Esophagus squamous epithelium (tissue), 5 donors: ENCODE measurements at places on chromosomes 2 and 18. TPM values are rescaled to one million over a fixed set of nuclear protein-coding genes. Genes with fewer than 3 reads are reported as not detected.

- no peak for DNase-seq
Measured at GRCh38 chr2:241110607-241111439, 8.7 kb upstream of the MTERF4 start.

GRCh38 chr2:240241572-240241971, 101.1 kb upstream of the OTOS start:
- DNase-seq: no peak

GRCh38 chr2:19500126-19500525, 141.7 kb upstream of the OSR1 start:
- no peak for DNase-seq

DNA sequence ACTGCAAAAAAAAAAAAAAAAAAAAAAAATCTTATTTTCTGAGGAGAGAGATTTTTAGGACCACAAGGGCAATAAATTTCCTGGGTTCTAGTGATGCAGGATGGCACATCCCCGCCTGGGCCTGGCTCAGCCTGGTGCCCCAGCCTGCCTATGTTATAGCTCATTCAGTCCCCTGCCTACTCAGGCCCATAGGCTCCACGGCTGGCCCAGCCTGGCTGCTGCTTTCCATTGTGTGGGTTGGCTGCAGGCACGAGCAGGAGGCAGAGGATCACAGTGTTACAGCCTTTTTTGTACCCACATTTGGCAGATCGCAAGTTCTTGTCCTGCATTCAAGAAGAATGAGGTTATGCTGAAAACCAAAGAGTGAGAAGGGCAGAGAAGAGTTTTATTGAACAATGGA, 2.8 kb upstream of the SULT6B1 start:
- no peak for DNase-seq

- DNase-seq: no peak
Measured at GRCh38 chr2:29223851-29224692, 108.9 kb downstream of the CLIP4 start.

DNA sequence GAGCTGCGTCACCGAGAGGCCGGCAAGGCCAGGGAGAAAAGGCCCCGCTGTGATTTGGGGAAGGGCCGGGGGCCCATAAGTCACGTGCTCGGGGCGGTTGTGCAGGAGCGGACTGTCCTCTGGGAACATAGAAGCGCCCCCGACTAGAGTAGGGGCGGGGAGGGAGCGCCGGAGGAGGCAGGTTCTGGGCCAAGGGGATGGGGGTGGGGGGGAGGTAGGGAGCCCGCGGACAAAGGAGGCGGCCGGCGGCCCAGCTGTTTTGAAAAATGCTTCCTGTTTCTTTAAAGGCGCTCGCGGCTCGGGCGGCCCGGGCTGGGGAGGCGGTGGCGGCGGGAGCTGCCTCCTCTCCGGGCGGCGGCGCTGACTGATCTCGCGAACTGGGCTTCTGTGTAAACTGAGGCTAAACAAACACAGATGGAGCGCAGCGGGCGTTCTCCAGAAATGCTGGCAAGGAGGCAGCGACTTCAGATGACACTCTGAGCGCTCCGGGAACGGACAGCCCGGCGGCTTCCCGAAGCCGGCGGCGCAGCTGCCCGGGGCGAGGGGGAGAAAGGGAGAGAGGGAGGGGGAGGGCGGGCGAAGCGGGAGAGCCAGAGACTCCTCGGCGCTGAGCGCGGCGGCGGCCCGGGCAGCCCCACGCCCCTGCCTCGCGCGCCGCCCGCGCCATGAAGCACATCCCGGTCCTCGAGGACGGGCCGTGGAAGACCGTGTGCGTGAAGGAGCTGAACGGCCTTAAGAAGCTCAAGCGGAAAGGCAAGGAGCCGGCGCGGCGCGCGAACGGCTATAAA, at the start of gene ATOH8:
TSS of gene ATOH8 (plus strand) at position 467 of the 788 bp plus-strand sequence. CDS start at position 666, 199 bp downstream.
- DNase-seq: no peak

DNA sequence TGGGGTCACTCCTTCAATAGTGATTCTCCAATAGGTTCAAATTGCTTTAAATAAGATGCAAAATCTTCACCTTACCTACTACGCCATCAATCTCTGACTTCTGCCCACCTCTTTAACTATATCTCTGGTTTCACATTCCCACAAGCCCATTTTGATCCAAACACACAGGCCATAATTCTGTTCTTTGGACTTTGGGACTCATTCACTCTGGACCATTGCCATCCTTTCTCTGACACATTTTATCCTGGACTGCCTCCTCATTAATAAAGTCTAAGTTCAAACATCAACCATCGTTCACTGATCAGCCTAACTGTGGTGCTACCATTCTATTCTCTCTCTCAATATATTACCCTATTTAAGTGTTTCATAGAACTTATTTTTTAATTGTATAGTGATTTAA, 332.2 kb downstream of the GALNT13 start:
- no peak for DNase-seq

GRCh38 chr2:85302121-85302520, 25.7 kb downstream of the TGOLN2 start:
- no peak for DNase-seq

DNA sequence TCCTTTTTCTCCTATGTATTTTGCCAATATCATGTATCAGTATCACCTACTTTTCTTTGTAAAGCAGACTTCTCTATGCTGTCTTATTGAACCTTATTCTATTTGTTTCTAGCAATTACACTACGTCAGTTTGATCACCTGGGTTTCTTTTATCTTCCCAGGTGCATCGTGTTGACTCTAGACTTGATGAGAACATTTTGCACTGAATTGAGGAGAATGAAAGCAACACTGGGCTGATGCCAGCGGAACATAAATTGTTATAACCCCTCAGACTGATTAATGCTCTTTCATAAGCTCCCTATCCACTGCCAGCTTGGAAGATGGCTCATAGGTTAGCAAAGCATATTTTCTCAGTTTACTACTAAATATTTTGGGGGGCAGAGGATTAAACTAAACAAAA, 140.6 kb downstream of the EPHA4 start:
- DNase-seq: no peak

DNA sequence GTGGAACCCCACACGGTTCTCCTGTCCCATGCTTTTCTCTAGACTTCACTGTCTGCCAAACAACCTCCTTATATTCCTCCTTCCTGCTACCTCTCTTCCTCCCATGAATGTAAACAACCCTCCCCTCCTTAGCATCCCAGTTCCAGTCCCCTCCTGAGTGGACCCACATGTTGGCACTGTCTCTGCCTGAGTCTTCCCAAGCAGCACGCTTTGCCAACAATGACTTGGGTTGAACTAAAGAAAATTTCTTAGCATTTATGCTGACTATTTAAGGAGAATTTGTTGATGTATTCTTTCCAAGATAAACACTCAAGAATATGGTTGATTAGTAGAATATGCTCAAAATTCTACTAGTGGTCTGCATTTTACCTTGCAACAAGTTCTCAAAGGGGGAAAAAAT, 338.0 kb downstream of the TNS1 start:
- DNase-seq: no peak

PIGN gene
- 39.0 TPM for total RNA-seq

IL1RN gene
- total RNA-seq: 594 TPM

GNLY gene
- total RNA-seq: 3.1 TPM
